ENCODE measurements at places on chromosomes 1 and 21.
A peak's percentile ranks its signal among the peaks of the same experiment; 100 is the strongest.

DNA sequence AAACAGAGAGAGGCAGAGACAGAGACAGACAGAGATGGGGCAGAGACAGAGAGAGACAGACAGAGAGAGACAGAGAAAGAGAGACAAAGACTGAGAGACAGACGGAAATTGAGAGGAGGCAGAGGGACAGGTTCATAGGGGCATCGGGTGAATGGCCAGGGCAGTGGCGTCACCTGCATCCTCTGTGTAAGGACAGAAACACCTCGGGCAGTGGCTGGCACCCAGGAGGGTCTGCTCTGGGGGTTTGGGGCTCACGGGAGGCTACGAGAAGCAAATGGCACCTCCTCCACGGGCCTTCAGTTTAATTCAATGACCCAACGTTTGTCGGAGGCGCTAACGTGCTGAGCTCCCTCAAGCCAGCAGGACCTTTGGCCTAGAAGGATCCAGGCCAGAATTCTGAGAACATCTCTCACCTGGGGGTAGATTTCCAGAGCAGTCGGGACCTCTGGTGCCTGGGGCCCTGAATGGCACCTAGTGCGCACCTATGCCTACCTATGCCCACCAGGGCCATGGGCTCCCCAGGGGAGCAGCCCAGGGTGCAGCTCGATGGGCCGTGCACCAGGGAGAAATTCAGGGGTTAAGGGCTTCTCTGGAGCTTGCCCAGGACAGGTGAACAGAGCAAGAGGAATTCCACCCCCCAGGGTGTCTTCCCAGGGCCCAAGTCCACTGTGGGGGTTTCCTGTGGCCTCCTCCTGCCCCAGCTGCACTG lies 20.6 kb upstream of the PTTG1IP start:
- DNase-seq = no peak

DNA sequence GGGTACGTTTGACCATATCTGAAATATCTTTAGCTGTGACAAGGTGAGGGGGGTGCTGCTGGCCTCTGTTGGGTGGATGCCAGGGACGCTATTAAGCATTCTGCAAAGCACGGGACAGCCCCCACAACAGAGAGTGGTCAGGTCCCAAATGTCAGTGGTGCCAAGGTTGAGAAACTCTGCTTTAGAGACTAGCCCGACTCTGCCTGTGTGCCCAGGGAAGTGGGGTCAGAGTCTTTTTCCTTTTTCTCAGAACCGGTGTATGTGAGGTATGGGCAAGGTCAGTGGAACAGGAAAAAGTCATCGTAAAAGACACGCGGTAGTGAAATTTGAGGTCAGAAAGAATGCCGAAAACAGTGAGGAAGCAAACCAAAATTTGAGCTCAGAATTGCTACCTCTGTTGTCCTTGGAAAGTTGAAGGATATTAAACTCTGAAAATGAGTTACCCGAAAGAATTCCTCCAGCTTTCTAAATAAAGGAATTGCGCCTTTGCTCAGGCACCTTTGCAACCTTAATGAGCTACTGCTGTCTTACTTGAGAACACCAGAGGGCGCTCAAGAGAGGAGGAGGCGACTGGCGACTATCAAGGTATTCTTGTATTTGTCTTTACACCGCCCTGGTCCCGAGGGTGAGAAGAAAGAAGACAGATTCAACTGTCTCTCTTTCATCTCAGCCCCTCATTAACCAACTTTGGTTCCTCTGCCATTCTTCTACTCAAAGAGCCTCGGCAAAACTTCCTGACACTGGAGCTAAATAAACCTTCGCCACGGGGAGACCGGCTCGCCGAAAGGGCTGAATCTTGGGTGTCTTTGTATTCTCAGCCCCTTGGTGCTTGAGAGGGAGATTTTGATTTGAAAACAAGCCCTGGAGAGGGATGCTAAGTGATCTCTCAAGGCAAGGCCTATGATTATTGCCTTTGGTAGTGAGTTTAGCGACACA lies 85.4 kb upstream of the OLIG2 start:
- DNase-seq = peak; percentile 34

DNA sequence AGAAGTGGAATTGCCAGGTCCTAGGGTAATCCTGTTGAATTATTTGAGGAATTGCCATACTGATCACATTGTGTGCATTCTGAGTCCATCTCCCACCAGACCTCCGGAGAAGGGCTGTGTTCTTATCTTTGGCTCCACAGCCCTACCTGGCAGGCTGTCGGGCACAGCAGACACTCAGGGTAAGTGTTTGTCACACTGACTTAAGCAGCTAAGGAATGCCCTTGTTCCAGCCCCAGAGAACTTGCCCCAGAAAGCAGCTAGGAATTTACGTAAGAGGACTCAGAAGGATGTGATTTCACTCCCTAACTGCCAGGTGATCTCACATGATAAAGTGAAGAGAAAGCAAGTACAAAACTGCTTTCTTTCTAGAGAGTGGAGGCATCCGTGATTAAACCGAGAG lies 21.0 kb downstream of the VASH2 start:
- DNase-seq = no peak

DNA sequence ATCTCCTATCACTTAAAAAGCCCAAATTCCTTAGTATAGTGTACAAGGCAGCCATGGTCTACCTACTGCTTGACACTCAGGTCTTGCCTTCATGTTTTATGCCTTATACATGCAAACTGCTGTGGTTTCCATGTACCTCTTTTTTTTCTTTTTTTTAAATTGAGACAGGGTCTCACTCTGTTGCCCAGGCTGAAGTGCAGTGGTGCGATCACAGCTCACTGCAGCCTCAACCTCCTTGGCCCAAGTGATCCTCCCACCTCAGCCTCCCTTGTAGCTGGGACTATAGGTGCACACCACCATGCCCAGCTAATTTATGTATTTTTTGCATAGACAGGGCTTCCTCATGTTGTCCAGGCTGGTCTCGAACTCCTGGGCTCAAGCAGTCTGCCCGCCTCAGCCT lies 8.0 kb downstream of the CD55 start:
- no peak for DNase-seq

GRCh38 chr1:195458365-195458764 lies 1149.9 kb downstream of the KCNT2 start:
- no peak for DNase-seq

- no peak for DNase-seq
These were observed 31.1 kb upstream of the HSD3B1 start for GRCh38 chr1:119475866-119476439.

DNA sequence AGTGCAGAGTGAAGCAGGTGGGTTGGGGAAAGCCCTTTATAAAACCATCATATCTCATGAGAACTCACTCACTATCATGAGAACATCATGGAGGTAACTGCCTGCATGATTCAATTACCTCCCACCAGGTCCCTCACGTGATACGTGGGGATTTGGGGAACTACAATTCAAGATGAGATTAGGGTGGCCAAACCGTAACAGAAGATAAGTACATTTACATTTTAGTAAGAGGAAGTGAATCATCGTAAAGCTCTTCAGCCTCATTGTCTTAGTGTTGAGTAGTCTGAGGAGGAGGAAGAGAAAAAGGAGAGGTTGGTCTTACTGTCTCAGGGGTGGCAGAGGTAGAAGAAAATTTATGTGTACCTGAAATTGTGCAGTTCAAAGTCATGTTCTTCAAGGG lies 1053.4 kb upstream of the ADGRL4 start:
- no peak for DNase-seq

DNA sequence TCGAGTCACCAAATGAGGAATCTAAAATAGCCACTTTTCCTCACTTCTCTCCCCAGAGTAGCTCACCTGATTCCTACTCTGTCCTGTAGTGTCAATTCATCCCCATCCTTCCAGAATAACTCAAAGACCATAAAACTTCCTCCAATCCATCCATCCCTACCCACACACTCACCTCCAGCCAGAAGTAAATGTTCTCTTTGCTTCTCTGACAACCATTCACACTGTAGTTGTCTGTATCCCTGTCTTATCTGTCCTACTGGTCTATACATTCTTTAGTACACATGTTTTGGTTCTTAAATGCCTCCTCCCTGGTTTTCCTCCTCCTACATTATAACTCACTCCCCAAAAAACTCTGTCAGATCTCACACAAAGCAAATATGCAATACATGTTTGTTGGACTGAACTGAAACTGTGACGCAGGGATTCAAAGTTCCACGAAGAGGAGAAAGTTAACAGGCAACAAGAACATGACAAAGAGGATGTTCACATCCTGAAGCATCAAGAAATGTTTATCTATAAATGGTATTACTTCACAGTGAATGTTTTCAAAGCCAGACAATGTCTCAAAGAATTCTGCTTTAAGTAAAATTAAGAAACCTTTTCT lies 11.0 kb downstream of the TP53BP2 start:
- no peak for DNase-seq

DNA sequence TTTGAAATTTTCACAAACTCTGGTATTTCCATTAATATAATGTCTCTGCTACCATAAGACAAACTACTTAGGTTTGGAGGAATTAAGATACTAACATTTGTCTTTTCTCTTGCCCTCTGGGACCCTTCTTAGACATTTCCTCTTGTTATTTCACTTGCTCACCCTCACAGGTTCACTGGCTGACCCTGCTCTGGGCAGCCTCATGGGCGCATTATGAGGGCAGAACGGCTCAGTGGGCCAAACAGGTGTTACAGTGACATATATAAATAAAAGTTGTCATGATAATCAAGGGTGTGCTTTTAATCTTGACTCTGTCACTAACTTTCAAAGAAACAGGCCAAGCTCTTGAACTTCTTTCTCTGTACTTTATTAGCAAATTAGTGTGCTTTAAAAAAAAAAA lies 46.5 kb downstream of the ZNHIT6 start:
- no peak for DNase-seq

GRCh38 chr1:111551623-111552411 lies 48.4 kb upstream of the ADORA3 start:
- no peak for DNase-seq

GRCh38 chr1:167430134-167430848 lies 88.0 kb downstream of the CD247 start:
- no peak for DNase-seq

DNA sequence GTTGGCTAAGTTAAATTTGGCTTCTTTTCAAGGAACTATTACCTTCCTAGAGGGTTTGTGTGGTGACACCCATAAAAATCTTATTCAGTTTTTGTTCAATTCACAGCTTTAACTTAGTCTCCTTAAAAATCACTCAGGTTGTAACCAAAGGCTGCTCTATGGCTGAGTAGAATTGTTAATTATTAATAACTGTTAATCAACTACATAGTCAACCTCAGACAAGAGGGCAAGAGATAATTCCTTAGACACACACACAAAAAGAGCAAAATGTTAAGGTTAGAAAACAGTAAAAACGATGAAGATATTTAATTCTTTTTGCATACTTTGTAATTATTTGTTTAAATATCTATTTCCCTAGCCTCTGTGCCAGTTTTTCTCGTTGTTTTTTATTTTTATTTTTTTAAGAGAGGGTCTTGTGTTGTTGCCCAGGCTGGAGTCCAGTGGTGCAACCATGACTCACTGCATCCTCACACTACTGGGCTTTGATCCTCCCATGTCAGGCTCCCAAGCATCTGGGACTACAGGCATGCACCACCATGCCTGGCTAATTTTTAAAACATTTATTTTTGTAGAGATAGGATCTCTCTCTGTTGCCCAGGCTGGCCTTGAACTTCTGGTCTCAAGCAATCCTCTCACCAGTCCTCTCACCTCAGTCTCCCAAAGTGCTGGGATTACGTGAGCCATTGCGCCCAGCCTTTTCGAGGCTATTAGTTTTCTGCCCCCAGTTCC lies 215.2 kb downstream of the DISC1 start:
- no peak for DNase-seq

- no peak for DNase-seq
These were observed 4.1 kb upstream of the KCNAB2 start for GRCh38 chr1:6041432-6042062.

- no peak for DNase-seq
These were observed at the start of gene G0S2 for GRCh38 chr1:209674957-209675564. Gene G0S2, plus strand, starts transcription at chr1:209675412. Its CDS starts 273 bp downstream, at chr1:209675685.

GRCh38 chr1:109933856-109934711 lies 23.4 kb downstream of the CSF1 start:
- DNase-seq = no peak

GRCh38 chr1:245710961-245711903 lies 556.4 kb downstream of the KIF26B start:
- DNase-seq = no peak

DNA sequence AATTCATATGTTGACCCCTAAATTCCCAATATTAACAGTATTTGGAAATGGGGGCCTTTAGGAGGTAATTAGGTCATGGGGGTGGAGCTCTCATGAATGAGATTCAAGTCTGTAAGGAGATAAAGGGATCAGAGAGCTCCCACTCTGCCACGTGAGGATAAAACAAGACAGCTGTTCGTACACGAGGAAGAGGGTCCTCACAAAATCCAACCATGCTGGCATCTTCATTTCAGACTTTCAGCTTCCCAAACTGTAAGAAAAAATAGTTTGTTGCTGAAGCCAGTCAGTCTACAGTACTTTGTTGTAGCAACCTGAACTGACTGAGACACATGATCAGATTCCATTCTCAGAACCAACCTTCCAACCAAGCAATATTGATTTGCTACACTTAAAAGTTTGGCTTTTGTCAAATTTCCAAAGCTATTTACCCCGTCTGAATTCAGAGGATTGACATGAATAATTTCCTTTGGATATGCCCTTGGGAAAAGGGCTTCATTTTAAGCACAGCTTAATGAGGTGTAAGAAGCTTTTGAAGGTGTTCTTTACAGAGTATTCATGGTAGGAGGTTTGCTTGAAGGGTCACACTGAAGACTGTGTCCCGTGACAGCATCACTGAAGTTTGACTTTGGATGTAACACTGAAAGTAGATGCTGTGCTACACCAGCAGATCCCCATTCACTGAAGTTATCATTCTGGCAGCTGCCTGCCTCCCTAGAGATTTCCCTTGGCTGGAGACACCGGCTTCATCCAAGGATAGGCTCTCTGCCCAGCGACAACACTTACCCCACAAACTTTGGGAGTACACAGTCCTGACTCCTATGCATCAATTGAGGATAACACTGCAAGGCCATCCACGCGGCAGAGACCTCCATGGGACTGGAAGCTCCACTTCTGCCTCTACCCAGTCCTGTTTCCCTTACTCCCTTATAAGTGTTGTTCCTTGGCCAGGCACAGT lies 4.9 kb upstream of the OMA1 start:
- no peak for DNase-seq

DNA sequence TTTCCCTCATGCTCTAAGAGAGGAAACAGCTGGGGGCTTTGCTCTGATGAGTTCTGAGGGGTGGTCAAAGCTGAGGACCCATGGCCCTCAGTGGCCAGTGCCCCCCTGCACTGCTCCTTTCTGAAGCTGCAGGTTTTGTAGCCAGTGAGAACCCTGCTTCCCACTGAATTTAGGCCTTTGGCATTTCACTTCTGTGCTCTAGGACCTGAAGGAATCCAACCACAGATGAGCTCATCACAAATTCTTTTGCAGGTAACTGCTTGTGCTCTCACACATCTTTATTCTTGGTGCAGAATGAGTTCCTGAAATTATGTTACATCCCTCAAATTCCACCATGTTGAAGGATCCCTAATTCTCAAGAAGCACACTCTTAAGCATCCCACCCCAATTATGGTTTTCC lies 248.7 kb upstream of the IRF2BP2 start:
- no peak for DNase-seq
